SHP77 treated with DMSO at 0.1 percent for 48 hours (cell line): ENCODE measurements at places on chromosomes 5 and 9.

DNA sequence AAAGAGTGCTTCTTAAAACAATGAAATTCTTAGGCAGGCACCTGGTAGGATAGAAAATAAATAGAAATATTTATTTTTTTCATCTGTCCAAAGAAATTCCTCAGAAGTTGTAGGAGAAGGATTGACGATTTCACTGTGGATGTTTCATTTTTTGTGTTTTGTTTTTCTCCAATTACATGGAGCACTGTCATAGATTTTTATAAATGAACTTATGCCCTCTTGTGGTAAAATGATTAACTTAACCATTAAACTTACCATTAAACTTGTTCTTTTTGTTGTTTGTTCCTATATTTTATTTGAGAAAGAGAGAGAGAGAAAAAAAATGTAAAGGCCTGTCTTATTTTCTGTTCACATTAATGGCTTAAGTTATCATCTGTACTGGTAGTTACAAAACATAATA, 339.2 kb downstream of the PRR16 start:
- no peak for DNase-seq

GRCh38 chr9:95516734-95517558, at the start of gene PTCH1:
PTCH1 (minus strand) TSS chr9:95516971.
- no peak for DNase-seq

- DNase-seq, result no peak
Measured at GRCh38 chr9:131835151-131835910, 95.5 kb upstream of the RAPGEF1 start.

- DNase-seq, result no peak
Measured at GRCh38 chr5:90488791-90489190, 14.1 kb downstream of the POLR3G start.

GRCh38 chr5:163385271-163385670, 52.1 kb upstream of the CCNG1 start:
- DNase-seq, result no peak

DNA sequence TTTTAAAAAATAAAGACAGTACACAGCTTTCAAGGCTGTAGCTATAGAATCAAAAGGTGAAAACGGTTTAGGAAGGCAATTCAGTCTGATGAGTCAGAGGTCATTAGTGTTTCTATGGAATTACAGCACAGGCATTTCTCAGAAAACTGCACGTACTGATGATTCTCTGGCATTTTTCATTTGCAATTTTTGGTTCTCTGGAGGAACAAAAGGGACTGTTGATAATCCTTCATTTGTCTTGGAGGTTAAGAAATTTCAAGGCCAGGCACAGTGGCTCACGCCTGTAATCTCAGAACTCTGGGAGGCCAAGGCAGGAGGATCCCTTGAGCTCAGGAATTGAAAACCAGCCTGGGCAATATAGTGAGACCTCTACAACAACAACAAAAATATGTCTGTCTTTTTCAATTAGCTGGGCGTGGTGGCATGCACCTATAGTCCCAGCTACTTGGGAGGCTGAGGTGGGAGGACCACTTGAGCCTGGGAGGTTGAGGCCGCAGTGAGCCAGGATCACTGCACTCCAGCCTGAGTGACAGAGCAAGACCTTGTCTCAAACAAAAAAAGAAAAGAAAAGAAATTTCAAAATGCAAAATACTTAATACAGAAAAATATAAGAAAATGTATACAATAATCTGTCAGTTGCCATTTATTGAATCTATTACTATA, 27.3 kb downstream of the NR6A1 start:
- DNase-seq, result no peak

- no peak for DNase-seq
Measured at GRCh38 chr9:107615321-107615720, 125.8 kb upstream of the KLF4 start.

DNA sequence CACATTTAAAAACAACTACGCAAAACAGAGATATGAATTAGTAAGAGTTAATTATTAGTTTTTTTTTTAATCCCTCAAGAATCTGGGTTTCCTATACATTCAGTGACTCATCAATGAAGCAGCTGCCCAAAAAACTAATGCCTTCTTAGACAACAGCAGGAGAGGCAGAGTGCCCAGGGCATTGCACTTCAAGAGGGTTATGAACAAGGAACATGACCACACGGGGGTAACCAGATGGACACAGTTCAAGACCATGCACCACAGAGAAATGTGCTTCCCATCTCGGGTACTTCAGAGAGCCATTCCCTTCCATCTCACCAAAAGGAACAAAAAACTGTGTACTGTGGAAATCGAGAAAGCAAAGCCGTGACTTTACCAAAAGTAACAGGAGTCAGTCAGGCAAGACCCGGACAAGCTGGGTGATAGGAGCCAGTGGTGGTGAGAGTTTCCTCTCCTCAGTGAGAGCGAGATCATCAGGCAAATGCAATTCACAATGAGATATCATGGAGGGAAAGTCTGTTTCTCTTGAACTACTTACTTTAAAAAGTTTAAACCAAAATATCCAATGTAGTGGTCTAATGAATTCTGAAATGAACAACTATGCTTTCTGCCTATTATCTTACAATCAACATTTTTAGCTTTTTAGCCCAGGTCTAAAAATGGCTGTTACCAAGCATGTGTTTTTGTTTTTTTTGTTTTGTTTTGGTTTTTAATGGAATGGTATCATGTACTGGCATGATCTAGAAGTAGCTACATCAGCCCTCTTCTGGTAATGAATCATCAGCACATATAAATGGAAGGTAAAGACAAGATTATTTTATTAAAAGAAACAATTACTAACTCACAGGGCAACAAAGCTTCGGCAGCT, 192.1 kb downstream of the TSSK1B start:
- DNase-seq, result no peak

DNA sequence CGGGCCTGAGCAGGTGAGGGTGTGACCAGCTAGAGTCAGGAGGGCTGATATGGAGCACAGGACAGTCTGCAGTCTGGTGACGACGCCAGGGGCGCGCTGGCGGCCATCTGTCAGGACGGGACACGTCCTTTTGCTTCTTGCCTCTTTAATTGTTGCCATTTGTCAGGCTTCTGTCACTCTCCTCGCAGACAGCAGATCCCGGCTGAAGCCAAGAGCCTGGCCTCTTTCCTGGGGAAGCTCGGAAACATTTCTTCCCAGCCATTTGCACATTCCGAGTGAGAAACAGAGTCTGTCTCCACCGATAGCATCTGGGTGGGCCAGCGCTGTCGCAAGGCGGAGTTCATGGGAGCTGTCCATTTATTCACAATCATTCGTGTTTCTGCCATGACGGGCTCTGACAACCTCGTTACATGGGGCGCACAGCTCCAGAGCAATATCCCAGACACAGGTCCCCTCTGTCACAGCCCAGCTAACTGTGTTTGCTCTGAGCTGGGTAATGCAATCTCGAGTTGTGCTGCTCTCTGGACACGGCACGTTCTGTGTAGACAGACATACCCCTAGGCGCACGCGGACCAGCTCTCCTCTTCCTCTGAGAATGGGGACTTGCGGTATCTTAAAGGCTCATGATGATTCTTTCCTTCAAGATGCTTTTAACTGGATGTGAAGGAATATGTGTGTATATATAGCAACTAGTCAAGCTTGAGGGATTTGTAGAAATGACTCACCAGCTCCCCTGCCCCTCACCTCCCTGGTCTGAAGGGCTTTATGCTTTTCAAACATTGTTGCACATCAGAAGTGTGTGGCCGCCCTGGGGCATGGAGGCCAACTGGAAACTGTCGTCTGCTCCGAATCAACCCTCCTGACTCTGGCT, 105.3 kb upstream of the FCN2 start:
- no peak for DNase-seq

- no peak for DNase-seq
Measured at GRCh38 chr9:6506571-6506970, 93.6 kb downstream of the UHRF2 start.

- DNase-seq, result no peak
Measured at GRCh38 chr5:97919719-97920118, 736.7 kb upstream of the RIOK2 start.
